ENCODE measurements at places on chromosomes 2 and 18.

DNA sequence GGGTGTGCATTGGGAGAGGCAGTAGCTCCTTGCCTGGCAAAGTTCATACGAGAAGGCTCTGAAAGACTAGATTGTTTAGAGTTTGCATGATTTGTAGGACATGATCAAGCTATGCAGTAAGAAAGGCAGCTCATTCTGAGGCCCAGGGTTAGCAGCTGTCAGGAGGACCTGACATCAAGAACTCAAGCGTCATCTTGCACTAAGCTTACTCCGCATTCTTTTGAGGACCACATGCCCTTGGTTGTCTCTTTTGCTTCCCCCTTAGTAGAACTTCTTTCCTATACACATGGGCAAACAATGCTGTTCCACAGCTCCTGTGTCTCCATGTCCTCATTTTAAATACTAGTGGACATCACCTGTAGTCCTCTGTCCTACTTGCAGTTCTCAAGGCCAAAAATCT lies 14.0 kb downstream of the ZNF532 start:
- DNase-seq = no peak

GRCh38 chr18:27413495-27414401 lies 228.6 kb upstream of the CHST9 start:
- no peak for DNase-seq

DNA sequence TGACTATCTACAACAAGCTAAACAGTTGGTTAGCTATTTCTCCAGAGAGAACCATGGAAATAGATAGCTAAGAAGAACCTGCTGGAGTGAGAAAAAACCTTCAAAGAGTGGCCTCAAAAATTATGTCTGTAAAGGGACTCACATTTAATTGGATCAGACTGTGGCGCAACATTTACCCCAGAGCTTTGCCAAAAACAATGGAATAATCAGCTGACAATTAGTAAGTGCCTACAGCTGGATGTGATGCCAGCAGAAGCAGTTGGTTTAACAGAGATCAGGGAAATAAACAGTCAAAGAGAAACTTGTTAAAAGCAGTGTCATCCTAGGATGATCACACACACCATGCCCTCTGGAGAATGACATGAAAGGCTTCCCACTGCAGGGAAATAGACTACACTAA lies 310.7 kb downstream of the CLIP4 start:
- DNase-seq = no peak

- no peak for DNase-seq
Observed at GRCh38 chr2:99772591-99773331, 282.9 kb upstream of the REV1 start.

DNA sequence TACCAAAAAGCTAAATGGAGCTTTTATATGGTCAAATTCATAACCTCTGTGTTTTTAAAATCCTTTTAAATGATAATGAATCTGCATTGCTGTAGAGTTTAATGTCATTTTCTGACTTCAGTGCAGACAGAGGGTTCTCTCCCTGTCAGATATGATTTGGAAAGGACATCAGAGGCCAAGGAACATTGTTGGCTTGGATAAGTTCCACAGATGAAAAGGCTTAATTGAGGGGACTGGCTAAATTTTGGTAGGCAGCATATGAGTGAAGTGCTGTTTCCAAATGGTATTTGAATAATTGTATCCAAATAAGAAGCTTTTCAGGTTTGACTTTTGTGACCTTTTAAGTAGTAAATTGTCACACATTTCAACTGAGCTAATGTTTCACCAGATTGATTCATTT lies 124.6 kb upstream of the KCNH7 start:
- DNase-seq = no peak

DNA sequence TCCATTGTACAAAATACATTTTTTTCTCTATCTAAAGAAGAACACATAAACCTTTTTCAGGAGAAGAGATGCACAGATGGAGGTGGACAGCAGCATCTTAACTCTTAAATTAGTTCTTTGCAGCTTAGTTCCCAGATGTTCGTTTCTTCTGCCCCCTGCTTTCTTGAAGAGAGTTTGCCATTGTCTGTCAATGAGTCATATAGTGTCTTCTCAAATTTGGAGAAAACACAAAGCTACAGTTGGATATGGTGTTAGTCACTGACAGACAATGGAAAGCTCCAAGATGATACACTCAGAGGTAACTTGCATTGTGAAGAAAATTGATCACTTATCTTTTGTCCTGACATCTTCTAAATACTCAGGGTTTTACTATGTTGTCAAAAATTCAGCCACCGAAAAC lies 48.8 kb upstream of the TMEFF2 start:
- no peak for DNase-seq

DNA sequence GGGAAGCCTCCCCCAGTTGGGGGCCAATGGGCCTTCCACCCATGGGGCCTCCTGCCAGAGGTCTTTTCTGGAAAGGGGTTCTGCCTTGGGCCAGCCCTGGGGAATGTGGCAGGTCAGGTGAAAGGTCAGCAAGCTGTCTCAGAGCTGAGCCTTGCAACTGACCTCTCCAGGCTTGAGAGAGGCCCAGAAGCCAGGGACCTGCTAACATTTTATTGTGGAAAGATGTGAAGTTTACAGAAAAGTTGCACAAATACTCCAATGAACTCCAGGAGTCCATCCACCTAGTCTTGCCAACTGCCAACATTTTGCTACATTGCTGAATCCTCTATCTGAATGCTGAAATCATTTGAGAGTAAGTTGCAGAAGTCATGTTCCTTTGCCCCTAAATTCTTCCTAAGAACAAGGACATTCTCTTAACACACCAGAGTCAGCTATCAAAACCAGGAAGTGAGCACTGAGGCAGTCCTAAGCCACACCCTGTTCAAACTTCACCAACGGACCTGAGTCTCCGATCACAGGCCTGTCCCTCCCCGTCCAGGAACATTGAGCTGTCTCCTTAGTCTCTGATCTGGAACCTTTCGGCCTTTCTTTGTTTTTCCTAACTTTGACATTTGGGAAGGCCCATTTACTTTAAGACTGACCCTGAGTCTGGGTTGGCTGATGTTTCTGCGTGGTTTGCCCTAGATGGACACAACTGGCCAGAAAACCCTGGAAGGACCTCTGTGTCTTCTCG lies 4.0 kb downstream of the SNORC start:
- no peak for DNase-seq

DNA sequence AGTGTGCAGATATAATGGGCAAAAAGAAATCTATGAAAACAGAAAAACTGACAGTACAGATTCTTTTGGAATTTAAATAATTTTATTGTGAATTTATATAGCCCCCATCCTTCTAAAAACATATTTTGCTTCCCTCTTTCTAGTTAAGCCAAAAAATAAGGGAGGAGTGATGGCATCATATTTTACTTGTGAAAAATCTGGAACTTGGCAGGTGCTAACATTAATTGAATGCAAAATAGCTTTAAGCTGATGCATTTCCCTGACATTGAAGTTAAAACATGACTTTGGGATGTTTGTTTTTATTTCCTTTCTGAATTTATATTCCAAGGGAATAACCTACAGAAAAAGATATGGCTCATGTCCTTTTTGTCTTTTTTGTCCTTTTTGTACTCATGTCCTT lies 82.6 kb upstream of the RBM44 start:
- no peak for DNase-seq

DNA sequence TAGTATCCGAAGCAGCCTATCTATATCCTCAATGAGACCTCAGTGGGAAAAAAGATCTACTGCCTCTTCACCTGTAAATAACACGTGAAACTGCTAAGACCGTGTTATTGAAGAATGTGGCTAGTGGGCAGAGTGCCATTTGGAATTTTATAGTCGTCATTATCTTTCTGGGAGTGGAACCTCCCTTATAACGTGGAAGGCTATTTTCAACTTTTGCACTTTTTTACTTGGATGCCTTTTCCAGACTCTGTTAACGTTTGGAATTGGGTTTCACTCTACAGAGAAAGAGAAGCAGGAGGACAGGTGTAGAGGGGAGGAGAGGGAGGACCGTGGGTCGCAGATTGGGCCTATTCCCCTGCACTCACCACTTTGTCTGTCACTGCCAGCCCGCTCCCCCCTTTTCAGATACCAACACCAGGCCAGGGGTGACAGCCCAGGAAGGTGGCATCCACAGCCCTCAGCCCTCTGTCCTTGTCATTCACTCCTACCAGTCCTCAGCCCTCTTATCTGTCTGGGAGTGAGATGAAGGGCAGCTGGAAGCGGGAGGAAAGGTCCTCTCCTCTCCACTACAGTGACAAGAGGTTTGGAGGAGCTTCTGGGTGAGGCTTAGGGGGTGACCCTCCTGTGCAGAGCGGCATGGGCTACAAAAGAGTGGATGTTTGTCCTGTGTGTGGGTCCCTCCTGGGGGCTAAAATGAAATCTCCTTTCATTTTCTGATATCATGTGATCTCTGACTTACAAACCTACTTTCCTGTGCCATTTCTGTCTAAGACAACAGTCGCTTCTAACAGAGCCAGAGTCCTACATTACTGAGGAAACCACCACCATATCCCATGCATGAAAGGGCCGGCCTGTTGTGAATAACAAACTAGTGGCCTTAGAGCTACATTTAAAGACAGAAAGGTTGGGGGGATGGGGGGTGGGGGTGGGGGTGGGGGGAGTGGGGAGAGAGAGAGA lies 23.9 kb upstream of the CEP68 start:
- no peak for DNase-seq

- no peak for DNase-seq
Observed at GRCh38 chr2:30217644-30218337, 13.5 kb upstream of the LBH start.

DNA sequence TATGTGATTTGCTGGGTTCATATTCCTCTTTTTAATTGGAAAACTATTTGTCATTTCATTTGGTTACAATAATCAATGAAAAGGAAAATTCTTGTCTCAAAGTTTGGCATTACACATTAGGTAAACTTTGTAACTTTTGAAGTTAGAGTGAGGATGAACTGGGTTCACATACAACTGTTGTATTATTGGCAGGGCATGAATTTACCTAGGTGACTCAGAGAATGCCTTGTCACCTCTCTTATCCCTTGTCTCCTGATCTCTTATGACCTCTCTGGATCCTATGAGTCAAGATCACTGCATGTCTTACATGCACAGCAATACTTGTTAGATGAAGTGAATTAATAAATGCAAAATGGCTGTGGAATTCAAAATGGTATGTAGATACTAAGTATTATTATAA lies 563.4 kb upstream of the GCFC2 start:
- no peak for DNase-seq

DNA sequence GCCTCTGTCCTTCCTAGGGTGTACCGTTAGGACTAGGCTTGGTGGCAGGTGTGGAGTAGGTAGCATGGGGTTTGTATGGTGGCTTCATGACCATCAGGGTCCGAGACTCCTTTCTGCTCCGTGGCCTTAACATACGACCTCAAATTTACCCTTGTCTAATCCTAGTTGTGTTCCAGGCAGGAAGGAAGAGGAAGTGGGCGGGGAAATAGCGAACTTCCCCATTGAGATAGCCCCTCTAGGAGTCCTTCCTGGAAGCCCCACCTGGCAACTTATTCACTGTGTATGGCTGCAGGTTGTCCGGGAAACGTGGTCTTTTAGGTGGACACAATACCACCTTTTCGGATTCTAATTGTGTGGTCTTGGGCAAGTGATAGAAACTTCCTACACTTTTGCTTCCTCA lies 9.3 kb downstream of the CD8A start:
- DNase-seq = no peak

DNA sequence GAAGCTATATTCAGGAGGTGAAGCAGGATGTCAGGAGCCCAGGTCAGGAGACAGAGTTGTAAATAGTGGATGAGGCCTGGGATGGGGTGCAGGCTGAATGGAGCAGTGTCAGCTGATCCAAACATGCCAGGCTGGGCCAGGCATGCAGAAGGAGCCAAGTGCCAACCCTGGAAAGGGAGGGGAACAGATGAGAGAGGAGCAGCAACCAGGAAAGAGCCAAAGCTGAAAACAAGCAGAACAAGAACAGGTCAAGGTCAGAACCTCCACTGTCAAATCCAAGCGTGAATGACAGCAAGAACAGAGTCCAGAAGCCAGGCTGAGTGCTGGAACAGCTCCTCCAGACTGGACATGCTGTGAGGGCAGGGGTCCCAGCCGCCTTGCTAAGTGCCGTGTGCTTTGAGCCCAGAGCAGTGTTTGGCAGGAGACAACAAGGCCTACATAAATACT lies 49.2 kb upstream of the PPP1CB start:
- no peak for DNase-seq

- DNase-seq = no peak
Observed at GRCh38 chr2:232386490-232386739, 7.9 kb downstream of the ALPP start.

DNA sequence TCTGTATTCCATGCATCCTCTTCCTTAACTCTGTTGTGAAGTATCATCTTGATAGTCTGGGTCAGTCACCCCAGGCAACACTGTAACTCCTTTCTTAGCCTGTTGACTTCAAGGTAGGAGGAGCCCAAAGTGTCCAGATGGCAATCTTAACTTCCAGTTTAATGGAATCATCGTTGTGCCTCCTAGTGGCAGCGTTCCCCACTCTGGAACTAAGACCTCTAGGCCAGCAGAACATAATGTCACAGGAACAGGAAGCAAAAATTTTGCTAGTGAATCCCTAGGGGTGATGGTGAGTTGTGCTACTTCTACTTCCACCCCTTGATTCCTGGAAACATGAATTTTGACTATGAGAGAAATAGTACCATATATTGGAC lies 11.7 kb downstream of the SGPP2 start:
- DNase-seq = no peak

- DNase-seq = no peak
Observed at GRCh38 chr2:166632616-166633015, 138.6 kb upstream of the SCN7A start.

DNA sequence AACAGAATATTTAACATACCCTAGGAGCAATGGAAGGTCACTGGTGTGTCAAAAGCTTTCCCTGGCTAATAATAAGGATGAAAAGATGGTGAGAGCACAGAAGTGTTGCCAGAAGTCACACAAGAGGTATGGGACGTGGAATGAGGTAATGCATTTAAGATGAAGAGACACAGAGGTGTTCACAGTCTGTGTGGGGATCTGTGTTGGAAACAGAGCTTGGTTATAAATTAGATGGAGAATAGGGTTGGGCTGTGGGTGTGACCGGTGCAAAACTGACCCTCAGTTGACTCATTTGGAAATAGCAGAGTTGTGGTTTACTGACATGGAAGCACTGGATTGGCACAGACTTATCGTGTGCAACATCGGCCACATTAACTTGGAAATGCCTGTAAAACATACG lies 372.5 kb downstream of the SATB2 start:
- no peak for DNase-seq

DNA sequence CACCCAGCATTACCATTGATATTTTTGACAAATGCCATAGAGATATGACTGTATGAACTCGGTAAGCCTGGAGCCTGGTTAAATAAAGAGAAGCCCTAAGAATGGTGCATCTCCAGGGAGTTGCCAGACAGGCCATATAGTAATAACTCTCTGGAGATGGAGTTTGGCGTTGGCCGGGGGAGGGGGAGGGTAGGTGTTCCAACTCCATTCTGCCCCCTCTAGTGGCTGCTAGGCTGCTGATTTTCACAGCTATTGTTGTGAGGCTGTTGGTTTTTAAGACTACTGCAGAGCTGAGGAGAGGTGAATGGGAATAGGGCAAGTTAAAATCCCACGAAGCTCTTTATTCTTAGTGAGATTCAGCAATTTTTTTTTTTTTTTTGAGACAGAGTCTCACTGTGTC lies 99.9 kb downstream of the GALNT14 start:
- DNase-seq = no peak

DNA sequence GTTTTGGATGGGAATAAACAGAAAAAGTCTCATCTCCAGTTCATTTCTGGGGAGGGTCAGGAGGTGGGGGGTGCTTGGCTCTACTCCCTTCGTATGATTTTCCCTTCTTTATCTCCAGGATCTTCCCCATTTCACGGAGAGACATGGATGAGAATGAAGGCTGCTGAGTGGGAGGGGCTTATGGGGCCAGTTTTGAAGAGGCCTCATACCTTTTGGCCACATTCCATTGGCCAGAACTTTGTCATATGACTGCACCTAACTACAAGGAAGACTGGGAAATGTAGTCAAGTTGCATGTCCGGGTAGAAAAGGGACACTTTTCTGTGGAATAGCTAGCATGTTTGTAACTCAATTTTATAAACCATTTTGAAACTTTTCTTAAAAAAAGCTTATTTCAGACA lies 117.6 kb downstream of the NEDD4L start:
- no peak for DNase-seq
